Cortex of kidney (tissue), 1 donor: ENCODE measurements at places on chromosomes 7 and 10.

- DNase-seq: no peak
Observed at GRCh38 chr10:131448883-131449282, 137.4 kb upstream of the TCERG1L start.

- no peak for DNase-seq
Observed at GRCh38 chr7:42522227-42522991, 285.4 kb upstream of the GLI3 start.

DNA sequence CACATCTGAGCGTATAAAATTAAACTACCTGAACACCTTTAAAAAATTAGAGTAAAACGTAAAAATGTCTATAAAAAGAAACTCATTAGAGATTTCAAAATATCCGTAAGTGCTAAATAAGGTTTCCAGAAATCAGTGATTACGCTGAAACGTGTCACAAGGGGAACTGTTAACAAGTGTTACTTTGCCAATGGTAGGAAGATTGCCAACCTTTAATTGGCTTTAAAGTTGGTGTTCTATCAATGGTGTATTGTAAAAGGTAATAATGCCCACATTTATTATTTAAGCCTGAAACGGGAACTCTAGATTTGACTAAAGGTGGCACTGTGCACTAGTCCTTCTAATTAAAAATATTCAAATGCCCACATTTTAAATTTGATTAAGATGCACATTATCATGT is 37.8 kb upstream of the HIBADH start:
- no peak for DNase-seq

DNA sequence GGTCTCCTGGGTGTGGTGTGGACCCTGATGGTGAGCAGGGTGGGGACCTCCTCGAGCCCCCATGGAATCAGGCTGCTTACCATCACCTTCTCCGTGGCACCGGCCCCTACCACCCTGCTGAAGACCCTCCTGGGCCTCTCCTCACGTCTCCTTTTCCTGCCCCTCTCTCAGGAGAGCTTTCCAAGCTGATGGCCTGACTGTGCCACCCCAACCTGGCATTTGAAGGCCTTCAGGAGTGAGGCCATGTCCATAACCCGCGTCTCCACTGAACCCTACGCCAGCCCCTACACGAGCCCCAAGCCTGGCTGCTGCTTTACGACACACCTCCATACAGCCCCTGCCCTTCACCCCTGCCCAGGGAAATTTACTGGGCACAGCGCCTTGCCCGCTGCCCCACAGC is 55.4 kb downstream of the ZRANB1 start:
- no peak for DNase-seq

DNA sequence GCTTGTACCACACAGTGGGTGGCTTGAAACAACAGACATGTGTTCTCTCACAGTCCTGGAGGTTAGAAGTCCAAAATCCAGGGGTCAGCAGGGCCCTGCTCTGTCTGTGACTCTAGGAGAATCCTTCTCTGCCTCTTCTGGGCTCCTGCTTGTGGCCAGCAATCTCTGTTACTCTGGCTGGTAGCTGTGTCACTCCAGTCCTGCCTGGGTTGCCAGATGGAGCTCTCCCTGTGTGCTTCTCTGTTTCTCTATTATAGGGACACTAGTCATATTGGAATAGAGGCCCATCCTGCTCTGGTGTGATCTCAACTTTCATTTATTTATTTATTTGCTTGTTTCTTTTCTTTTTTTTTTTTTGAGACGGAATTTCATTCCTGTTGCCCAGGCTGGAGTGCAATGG is 276.6 kb upstream of the GALNT17 start:
- DNase-seq: no peak

DNA sequence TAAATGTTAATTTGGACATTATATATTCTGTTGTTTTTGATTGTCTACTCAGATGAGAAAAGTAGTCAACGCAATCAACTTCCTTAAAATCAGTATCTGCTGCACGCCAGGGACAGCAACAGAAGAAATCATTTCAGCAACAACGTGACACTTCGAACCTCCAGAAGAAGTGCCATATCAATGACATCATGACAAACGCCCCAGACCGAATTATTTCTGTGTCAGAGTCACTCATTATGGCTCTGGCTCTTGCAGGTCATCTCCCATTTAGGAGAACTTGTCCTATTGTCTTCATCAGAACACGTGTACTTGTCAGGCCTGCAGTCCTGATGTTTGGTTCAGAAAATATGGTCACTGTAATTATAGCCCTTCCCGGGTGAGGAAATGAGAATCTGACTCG is 276.3 kb downstream of the ADARB2 start:
- DNase-seq: no peak

DNA sequence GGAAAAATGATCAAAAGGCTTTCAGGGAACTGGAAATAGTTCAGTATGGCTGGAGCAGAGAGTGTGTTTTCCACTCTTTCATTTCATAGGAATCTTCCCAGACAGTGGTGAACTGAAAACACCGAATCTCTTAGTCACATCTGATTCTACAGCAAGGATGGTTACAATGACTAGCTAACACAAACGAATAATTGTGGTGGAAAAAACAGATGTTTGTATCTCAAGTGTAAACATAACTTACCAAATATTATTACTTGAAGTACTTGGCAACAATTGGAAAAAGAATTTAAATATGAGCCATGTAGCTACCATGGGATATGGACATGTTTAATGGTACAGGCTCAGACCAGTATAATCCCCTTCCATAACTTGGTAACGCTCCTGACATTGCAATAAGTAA is 21.1 kb upstream of the BPGM start:
- DNase-seq: no peak

- DNase-seq: no peak
Observed at GRCh38 chr7:112635742-112636141, 154.5 kb downstream of the TMEM168 start.

- no peak for DNase-seq
Observed at GRCh38 chr10:131736321-131736980, 164.4 kb upstream of the PPP2R2D start.

GRCh38 chr10:121617176-121617575 is 18.9 kb upstream of the FGFR2 start:
- DNase-seq: no peak
